NCI-H446 treated with DMSO at 0.1 percent for 48 hours (cell line): ENCODE measurements at places on chromosomes 7 and 10.

GRCh38 chr10:36808625-36809362 lies 316.6 kb upstream of the ANKRD30A start:
- no peak for DNase-seq

- DNase-seq = no peak
These were observed 54.3 kb downstream of the BMS1 start for GRCh38 chr10:42836771-42837468.

GRCh38 chr7:6250364-6250833 lies 22.0 kb downstream of the CYTH3 start:
- no peak for DNase-seq

DNA sequence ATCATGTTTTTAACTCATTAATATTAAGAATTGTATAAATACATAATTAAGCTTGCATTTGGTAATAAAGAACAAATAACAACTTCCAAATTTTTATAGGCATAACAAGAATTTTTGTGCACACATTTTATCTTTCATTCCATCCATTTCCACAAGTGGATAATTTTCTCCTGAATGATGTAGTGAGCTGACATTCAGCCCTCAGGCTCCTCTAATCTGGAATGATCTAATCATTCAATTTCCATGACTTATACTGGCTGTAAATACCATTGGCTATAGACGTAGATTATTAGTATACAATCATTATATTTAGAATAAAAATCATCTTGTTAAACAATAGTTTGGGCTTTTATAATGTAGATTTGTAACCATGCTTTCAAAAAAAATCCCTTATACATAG lies 287.2 kb upstream of the GHITM start:
- no peak for DNase-seq

DNA sequence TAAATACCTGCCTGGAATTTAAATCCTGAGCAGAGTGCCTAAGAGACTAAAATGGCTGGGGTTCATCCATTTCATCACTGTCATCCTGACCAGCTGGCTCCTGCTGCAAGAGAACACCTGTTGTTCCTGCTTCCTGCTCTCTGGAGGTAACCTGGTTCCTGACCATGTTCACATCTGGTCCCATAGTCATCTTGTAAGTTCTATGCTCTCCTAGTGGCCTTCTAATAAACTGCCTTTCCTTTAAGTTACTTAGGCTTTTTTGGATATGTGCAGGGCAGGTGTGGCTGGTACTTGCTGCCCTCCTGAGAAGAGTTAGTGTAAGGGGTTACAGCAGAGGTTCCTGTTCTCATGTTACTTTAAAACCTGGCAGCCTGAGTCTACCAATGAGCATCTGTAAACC lies 80.0 kb downstream of the NRCAM start:
- DNase-seq = no peak

GRCh38 chr10:60479305-60480020 lies 89.8 kb upstream of the ANK3 start:
- DNase-seq = no peak

DNA sequence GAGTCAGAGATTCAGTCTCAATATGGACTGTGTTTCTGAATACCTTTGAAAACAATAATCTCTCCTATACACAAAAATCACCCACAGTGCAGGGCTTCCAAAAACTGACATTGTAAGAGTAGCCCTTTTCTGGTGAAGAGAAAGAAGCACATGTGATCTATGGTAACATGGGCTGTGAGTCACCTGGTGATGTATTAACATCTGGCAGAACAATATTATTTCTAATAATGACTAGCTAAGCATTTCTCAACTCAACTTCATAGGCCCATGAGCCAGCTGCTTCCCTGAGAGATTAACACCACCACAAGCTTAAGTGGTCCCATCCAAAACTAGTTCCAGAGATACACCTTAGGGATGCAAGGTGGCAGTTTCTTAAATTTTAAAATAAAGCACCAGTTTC lies 331.0 kb upstream of the NRP1 start:
- no peak for DNase-seq

- no peak for DNase-seq
These were observed 141.0 kb downstream of the PTEN start for GRCh38 chr10:88004451-88004850.

DNA sequence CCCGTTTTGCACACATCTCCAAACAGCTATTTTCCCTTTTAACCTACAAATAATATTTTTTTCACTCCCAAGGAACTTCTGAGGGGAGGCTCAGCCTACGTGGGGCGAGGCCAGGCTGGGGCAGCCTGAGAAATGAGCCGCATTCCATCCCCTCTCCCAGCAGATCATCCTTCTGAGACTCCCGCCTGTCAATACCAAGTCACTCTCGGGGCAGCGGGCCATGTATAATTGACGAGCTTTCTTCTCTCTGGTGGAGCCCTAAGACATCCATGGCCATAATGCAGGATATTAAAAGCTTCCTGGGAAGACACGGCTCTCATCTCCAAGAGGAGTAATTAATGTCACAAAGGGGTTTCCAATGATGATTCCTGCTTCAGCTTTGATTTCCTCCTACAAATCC lies 37.8 kb upstream of the CHST15 start:
- DNase-seq = no peak

GRCh38 chr10:110684800-110685446 lies 40.8 kb downstream of the RBM20 start:
- DNase-seq = no peak

DNA sequence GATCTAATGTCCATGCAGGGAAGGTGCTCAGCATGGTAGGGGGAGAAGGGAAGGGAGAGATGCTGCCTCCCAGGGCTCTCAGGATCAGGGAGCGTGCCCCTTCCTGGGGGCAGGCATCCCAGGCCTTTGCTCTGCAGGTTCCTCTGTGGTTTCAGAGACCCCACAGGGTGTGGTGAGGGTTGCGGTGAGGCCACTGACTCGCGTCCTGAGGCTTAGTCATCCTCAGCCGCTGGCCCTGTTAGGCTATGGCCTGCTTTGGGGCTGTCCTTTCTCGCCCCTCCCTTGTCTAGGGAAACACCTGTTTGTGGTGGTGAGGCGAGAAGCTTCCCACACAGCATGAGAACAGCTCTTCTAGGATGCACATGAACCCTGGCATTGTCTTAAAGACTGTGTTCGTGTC lies 558.3 kb upstream of the FOXK1 start:
- DNase-seq = no peak

- no peak for DNase-seq
These were observed 36.3 kb downstream of the PFKP start for GRCh38 chr10:3103646-3104045.

DNA sequence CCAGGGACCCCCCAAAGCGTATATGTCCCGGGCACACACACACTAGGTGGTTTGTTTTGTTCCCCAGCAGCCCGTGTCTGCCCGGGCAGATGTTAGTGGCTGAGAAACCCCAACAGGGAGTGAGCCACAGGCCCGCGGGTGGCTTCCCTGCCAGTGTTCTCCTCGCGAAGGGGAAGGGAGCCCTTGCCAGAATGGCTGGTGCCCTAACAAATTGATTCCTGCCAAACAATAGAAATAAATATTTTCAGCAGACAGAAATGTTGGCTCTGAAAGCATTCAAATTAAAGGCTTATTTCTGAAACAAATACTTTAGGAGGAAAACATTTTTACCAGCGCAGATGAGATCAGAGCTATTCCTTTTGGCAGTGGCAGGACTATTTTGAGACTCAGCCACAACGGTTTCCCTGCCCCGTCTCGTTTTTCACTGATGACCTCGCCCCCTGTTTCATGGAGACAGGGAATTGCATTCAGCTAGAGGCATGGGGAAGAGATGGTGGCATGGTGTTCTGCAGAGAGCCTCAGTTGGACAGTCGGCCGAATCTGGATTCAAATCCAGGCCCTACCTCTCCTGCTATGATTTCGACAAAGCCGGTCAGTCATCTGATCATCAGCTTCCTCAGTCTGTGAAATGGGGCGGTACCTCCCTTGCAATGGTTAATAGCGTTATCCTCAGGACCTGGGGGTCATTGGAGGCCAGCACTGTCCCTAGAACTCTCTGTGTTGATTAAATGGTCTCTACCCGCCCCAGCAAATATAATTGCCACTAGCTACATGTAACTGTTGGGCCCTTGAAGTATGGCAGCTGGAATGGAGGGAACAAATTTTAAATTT lies 84.5 kb downstream of the CUX1 start:
- peak; percentile 51 for DNase-seq

- DNase-seq = no peak
These were observed 94.0 kb downstream of the SLC37A3 start for GRCh38 chr7:140304191-140304799.

GRCh38 chr10:78619115-78619851 lies 449.5 kb upstream of the ZMIZ1 start:
- no peak for DNase-seq

DNA sequence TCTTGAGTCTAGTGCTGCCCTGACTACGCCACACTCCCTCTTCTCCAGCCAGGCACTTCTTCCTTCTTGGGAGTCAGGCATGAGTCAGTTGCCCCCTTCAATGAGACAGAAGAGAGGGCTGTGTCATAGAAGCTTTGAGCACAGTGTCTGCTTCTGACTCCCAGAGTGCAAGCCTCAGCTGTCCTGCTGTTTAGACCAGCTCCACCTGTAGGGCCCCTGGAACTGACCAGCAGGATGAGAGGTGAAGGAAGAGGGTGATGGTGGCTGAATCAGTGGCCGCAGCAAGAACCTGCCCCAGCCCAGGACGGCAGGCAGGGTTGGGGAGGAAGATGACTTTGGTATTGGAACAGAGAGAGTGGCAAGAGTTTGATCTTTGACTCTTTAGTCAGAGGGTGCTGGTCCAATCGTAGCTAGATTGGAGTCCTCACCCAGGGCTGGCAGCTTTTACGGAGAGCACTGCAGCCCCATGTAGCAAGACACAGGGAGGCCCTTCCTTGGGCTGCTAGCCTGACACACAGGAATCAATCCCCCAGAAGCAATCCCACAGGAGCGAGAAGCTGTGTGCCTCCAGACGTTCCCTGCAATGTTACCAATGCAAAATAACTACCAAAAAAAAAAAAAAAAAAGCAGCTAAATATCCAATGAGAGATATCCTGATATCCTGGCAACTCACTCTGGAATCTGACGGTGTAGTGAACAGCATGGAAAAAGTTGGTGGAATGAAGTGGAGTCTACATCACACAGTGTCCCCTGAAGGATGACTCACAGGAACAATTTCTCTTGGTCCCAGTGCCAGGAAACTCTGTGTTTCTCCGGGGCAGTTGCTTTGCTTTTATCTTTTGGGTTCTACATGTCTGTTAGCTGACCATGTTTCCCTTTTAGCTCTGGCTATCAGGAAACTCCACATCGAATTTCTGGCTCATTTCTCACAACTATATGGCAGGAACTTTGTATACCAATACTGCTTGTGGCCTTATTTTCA lies 6.9 kb downstream of the C10orf62 start:
- DNase-seq = no peak

GRCh38 chr7:108808549-108809266 lies 239.0 kb downstream of the DNAJB9 start:
- DNase-seq = no peak

- DNase-seq = peak; percentile 12
These were observed 345.9 kb downstream of the KIF20B start for GRCh38 chr10:90047243-90047729.

DNA sequence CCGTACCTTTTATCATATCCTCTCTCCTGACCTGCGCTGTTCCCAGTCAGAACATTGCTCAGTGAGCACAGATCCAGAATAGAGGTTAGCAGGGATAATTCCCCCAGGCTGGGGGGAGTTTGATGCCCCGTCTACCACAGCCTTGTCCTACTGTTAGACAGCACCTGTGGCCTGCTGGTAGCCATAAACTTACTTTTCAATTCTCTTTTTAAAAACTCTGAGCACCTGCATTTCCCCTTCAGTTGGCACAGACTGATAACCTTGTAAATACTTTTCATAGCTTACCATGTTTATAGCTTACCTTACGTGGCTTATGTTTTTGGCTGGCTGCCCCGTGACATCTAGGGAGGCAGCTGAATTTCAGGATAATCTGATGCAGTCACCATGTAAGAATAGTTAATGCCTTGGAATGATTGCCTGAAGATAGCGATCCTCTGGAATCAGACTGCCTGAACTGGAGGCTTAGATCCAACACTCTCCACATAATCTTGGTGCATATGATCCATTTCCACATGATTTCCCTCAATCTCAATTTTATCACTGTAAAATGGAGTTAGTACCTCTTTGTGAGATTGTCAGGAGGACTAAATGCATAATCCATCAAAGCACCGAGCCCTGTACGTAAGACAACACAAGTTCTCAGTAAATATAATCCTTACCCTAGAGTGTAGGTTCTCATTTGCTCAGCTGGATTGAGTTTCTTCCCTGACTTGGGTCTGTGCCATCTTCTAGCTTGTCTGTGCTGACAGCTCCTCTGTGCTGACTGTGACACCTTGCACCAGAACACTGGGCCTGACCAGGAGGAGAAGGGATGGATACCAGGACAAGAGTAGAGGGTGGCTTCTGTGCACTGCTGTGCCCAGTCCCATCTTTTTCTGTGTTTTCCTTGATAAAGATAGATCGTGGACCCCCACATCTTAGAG lies 111.7 kb upstream of the GJD4 start:
- no peak for DNase-seq

- DNase-seq = no peak
These were observed 86.5 kb downstream of the TMEM178B start for GRCh38 chr7:141160246-141160860.

GRCh38 chr7:6886198-6886597 lies 60.1 kb upstream of the CCZ1B start:
- no peak for DNase-seq

DNA sequence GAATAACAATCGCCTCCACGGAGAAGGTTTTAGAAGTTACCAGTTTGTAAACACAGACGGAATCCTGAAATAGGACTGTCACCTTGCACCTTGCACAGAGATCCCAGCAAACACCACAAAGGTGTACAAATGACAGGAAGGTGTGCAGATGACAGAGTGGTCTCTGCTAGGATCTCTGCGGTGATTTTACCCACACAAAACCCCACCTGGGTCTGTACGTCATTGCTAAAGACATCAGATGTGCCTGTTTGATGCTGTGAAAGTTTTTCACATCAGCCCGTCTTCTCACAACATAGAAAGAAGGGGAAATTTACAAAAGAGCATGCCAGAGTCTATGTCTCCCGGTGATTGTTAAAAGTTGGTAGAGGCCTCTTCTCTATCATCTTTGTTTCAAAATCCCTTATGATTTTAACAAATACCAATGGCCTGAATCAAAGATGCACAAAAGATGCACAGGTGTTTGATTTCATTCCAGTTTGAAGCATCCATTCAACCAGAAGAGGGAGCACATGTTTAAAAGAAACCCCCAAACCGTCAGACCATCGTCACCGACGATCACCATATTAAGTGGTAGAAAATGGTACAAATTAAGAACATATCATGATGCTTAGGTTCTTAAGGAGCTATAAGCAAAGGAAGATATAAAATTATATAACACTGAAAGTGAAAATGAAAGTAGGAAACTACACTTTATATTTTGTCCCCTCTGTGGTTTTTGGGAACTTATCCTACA lies 576.5 kb downstream of the PTPRN2 start:
- no peak for DNase-seq

DNA sequence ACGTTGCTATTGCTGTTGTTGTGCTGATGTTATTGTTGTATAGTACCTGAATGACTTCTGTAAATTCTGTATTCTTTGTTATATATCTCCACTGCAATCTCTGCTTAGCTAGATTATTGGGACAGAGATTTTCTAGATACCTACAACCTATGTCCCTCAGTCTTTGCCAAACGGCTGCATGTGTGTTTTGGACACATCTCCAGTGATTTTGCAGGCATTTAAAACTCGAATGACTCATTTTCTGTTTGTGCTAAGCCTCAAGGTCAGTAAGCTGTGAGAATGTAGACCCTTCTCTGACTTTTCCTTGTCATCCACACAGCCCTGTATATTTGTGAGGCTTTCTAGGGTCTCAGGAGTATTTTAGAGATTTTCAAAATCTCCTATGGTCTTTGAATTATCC lies 410.7 kb downstream of the POM121L12 start:
- no peak for DNase-seq
